ENCODE measurements at places on chromosomes 13 and 19.

- no peak for DNase-seq
Measured at GRCh38 chr13:110183910-110184309, 123.0 kb downstream of the COL4A1 start.

DNA sequence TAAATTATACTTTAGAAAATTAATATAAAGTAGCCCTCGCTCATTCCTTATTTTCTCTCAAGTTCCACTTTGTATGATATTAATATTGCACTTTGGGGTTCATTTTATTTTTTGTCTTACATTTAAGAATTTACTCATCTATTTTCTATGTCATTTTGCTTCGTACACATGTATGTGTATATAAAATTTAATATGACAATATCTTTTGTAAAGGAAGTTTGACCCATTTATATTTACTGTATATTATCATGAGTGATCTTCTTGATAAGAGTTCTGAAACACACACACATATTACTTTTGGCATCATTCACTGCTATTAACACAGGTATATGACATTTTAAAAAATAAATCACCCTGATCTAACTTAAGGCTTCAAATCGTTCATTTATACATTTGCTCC lies 83.1 kb downstream of the IRS2 start:
- no peak for DNase-seq

DNA sequence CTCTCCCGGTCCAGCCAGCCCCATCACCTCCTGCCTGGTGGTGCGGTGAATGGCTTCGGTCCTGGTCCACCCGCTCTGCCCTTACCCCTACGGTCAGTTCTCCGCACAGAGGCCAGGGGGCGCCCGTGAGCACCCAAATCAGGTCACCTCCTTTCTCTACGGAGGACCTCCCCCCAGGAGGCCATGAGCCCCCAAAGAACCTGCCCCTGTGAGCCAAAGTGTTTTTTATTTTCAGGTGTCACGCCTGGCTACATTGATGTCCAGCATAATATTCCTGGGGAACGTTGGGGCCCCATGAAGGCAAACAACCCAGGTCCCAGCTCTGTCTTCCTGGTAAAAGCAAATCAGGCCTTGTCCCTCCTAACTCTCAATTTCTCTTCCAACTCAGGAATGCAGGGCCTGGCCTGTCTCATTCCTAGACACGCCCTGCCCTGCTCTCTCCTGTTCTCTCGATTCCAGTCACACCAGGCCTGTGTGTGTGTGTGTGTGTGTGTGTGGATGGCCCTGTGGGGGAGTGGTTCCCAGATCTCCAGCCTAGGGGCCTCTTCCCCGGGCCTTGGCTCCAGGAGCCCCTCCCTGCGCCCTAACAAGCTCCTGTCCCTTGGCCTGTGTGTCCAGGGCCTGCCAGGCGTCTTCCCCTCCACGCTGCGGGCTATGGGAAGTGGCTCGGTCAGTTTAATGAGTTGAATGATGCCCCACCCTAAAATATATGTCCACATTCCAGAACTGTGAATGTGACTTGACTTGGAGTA lies 9.7 kb upstream of the GIPC1 start:
- no peak for DNase-seq

GRCh38 chr13:79336966-79337365 lies 69.1 kb downstream of the RBM26 start:
- no peak for DNase-seq

- no peak for DNase-seq
Measured at GRCh38 chr13:59776924-59777690, 386.6 kb downstream of the DIAPH3 start.

DNA sequence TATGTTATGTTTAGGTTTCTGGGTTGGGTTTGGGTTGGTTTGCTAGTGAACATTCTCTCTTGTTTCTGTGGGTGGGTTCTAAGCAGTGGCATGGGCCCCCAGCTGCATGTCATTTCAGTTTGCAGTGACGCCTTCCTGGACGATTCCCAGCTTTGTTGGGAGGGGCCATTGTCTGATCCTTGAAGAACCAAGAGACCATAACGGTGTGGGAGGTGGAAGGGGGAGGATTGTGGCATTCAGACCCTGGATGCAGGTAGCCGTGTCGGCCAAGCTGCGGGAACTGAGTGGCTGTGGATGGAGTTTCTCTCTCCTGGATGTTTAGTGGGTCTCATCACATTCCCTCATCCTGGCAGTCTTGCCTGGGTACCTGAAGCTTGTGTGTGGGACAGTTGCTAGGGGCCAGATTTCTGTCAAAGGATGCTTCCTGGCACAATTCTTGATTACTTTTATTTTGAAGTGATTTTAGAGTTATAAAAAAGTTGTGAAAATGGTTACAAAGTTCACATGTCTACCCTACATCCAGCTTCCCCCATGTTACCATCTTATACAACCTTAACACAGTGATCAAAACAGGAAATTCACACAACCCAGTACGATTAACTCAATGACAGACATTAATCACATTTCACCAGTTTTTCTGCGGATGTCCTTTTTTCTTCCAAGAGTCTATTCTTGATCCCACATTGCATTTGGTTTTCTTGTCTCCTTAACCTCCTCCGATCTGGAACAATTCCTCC lies 123.8 kb downstream of the SIPA1L3 start:
- DNase-seq = no peak

- DNase-seq = no peak
Measured at GRCh38 chr13:45799451-45799850, 52.1 kb downstream of the SIAH3 start.

DNA sequence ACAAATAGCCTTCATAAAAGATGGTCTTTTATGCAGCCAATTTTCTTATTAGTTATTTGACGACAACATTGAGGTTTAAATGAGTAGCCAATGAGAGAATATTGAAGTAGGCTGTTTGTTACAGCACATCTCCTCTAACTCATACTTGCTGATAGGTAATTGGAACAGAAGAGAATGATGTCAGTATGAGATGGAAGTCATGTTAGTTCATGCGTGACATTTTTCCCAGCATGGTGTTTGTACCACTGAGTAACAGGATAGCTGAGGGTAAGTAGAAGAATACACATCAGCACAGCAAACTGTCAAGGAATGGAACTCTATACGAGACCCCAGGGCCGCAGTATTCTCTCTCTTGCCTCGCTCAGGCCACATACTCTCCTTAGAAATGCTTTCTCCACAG lies 37.2 kb downstream of the COL4A2 start:
- no peak for DNase-seq

GRCh38 chr19:10353793-10354391 lies 14.5 kb upstream of the ICAM3 start:
- no peak for DNase-seq

GRCh38 chr19:11166281-11167142 lies 10.9 kb upstream of the SPC24 start:
- no peak for DNase-seq

DNA sequence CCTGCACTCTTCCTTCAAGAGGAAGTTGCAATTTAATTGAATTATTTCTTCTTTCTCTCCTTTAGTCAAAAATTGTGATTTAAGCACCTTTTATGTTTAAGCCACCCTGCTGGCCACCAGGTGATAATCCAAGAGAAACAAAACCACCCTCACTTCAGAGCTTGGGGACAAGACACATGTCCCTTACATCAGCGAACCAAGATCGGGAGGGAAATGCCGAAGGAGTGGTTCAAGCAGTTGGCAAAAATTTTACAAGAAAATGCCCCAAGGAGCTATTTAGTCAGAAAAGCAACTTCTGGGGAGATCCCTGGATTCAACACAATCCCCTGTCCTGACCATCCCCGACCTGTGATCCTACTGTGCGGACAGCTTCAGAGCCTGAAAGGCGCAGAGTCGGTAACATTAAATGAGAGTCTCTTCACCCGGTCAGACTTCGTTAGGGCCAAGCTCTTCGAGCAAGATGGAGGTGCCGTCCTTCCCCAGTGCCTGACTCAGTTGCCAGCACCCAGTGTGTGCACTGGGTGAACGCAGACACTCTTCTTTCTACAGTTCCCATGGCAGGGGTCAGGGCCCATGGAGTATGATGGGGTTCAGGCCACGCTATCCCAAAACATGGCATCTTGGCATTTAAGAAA lies 78.6 kb upstream of the TM9SF2 start:
- DNase-seq = no peak

DNA sequence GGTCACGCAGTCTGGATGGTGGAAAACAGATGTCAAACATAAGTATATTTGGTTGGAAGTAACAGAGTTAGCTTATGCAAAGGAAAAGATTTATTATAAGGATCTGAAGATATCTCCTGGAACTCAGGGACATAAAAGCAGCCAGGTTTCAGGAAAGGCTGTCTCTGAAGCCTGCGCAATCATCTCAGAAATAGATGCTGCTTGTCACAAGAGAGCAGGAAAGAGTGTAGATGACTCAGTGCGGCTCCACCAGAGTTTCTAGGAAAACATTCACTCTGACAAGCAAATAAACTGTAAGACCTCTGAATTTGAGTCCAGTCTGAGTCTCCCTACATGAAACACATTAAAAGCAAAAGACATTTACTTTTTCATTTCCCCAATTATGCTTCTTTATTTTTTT lies 220.4 kb upstream of the HTR2A start:
- DNase-seq = peak; percentile 8

DNA sequence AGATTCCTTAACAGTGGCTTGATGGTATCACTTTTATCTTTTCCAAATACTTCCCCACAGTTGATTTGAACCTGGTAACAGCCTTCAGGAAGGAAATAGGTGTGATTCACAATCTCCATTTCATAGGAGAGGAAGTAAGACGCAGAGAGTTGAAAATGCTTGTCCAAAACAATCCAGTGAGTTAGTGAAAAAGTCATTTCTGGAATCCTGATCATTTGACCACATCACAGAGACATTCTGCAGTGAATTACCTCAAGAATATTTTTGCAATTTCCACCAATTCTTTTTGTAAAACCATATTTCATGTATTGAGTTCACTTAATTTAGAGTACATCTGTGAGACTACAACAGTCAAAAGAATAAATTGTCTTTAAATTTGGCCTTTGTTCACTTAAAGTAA lies 292.8 kb downstream of the DCLK1 start:
- no peak for DNase-seq

DNA sequence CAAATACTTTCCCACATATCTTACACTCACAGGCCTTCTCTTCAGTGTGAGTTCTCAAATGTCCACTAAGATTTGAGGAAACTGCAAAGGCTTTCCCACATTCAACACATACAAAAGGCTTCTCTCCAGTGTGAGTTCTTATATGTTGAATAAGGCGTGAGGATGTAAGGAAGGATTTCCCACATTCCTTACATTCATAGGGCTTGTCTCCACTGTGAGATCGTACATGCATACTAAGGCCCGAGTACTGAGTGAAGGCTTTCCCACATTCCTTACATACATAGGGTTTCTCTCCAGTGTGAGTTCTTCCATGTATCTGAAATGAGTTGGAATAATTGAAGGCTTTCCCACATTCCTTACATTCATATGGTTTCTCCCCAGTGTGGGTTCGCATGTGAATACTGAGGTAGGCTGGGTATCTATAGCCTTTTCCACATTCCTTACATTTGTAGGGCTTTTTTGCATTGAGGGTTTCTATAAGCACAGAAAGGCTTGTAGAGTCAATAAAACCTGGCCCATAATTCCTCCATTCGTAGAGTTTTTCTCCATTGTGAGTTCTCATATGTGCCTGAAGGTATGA lies 9.6 kb downstream of the ZNF426 start:
- DNase-seq = no peak

- no peak for DNase-seq
Measured at GRCh38 chr13:41007744-41008128, 11.4 kb downstream of the ELF1 start.

- DNase-seq = no peak
Measured at GRCh38 chr13:98707281-98707999, 45.0 kb downstream of the SLC15A1 start.

DNA sequence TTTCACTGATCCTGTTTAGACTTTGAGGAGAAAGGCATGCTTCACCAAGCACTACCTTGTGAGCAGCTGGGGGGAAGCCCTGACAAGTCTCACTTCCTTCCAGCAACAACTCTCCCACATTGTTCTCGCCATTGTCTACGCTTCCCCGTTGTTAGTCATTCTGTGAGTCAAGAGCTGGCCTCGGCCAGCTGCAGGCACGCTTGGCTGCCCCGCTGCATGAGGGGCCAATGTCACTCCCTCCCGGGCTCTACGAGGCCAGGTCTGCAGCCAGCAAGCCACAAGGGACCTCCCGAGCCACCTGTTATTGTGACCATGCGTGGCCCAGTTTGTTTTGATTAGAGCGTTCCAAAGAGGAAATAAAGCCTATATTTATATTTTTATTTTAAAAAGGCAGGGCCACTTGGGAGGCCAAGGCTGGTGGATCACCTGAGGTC lies 220.9 kb downstream of the FOXO1 start:
- peak; percentile 52 for DNase-seq

DNA sequence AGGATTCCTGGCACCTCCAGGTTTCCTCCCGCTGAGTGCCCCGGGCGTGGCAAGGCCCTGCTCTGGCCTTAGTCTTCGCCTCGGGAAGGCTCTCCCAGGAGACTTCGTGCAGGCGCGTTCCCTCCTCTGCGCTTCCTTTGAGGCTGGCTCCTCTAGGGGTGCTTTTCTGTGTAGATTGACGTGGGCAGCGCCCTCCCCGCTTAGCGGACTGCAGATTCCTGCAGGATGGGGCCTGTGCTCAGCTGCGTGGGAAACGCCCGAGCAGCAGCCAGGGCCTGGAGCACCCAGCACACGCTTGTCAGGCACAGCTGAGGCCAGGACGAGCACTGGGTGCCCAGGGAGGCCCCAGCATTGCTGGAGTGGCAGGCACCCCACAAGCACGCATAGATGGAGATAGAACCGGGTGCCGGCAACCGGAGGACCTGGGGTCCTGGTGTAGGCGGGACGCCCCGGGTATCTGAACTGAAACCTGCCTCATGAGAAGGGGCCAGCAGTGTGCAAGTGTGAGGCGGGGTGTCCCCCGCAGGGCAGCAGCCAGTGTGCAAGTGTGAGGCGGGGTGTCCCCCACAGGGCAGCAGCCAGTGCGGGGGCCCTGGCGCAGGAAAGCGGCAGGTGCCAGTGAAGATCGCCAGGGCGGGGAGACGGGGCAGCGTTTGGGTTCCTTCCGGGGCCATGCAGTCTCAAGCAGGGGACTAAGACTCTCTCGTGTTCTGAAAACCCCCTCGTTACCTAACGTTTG lies 3.4 kb downstream of the NDUFS7 start:
- DNase-seq = no peak

GRCh38 chr19:12745166-12745897 lies 6.3 kb upstream of the BEST2 start:
- DNase-seq = no peak

- no peak for DNase-seq
Measured at GRCh38 chr19:5943623-5944022, 29.6 kb downstream of the CAPS start.
